Kidney capillary endothelial cell (primary cell): ENCODE measurements at places on chromosomes 2 and 18.

- no peak for DNase-seq
These were observed 162.0 kb downstream of the CAPN13 start for GRCh38 chr2:30645081-30645744.

DNA sequence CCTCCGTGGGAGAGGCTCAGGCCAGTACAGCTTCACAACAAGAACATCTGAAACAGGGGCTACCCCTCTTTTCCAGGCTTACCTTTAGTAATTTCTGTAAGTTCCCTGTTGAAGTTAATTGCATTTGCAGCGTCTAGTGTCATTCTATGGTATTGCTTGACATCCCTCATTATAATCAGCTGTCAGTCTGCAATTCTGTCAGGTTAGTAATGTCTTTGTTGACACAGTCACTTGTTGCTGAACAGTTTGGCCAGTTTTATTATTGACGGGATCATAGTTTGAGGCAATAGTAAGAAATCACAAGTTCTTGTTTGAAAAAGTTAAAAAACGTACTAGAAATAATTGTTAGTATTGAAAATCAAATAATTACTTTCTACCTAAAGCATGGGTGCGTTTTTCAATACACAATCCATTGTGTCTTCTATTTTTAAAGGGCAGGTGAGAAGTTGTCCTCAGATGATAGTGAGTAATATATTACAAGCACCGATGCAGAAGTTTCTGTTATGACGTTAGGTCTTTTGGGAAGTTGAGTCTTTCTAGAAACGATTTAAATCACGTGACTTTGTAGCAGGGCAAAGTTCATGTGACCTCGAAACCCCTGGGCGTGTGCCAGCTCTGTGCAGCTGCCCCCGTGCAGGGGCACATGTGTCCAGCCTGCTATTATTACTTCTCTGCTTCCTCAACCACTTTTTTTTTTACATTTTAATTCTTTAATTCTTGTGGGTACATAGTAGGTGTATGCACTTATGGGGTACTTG lies 49.5 kb upstream of the MBP start:
- DNase-seq = no peak

- DNase-seq = no peak
These were observed 17.2 kb downstream of the SNORC start for GRCh38 chr2:232887171-232887850.

- DNase-seq = no peak
These were observed 63.9 kb downstream of the NYAP2 start for GRCh38 chr2:225463449-225463848.

DNA sequence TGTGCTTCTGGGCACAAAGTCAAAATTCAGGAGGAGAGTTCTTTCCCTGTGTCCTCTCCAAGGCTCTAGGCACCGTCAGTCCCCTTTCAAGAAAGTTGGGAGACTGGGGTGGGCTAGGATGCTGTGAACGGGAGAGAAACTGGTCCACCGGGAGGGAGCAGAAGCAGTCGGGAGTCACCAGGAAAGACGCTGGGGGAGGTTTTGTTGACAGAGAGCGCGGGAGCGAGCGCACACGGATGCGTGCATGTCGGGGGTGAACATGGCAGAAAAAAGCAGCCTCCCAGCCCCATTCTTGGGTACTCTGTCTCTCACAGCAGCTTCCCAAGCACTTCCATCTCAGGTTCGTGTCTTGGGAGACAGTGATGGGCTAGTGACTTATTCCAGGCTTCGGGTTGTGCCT lies 97.1 kb upstream of the PXDN start:
- DNase-seq = no peak

GRCh38 chr2:236674646-236675045 lies 105.0 kb downstream of the ACKR3 start:
- no peak for DNase-seq

DNA sequence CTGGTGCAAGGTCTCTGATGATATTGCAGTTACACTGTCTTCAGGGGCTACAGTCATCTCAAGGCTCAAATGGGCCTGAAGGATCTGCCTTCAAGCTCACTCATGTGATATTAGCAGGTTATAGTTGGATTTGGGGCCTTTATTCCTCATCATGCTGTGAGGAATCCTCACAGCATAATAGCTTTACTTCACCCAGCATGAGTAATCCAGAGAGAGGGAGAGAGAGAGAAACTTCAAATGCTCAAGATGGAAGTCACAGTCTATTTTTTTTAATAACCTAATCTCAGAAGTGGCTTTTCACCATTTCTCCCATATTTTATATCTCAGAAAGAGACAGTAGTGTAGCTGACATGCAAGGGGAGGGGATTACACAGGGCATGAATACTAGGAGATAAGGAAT lies 658.7 kb downstream of the EPHA4 start:
- no peak for DNase-seq

- DNase-seq = no peak
These were observed 1.9 kb downstream of the WDR12 start for GRCh38 chr2:202909394-202910192.

DNA sequence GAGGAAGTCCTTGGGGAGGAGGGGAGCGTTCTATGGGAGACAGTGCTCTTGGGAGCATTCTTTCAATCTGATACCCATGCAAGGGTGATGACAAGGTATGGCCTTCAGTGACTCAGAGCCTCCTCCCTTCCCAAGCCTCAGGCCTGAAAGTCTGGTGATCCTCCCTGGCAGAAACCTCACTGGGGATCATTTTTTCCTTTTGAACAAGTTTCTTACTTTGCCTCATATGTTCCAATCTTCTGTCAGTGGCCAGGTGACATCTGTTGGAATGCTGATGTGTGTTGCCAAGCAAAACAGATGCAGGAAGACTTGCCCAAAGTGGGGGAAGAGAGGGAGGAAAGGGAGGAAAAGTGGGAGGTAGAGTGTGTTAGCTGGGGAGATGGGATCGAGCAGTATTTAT lies 224.8 kb downstream of the NEDD4L start:
- DNase-seq = no peak

DNA sequence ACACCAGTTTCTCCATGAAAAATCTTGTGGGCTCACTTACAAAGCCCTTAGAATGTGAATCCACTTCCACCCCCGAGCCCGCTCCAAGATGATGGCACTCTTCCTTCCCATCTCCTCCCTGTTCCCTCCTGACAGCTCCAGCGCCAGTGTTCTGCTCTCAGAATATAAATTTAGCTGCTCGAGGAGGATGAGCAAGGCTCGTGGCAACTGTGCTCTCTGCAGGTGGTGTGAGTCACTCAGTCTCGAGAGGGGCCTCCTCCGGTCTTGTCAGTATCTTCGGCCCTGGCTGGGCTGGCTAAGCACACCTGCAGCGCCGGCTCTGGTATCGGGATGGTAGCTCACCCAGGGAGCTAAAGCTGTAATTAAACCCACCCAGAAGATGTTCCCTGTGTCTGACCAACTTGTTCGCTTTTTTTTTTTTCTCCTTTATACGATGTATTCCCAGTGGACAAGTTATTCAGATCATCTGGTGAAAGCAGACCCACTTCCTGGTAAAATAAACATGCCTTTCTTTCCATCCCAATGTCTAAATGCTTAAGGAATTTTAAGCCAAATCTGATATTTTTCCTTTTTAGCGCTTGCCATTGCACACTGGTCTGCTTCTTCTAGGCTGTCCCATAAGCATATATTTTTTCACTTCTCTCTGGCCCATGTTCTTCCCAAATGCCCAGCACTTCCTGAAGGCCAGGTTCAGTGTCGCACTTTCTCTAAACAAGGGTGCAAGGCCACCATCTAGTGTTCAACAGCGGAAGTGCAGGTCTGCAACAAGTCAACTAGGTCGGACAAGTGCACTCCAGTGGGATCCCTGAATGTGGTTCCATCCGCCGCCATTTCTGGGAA lies 31.4 kb upstream of the YPEL5 start:
- peak; percentile 75 for DNase-seq

- no peak for DNase-seq
These were observed 267.6 kb downstream of the TFCP2L1 start for GRCh38 chr2:121017396-121017795.

DNA sequence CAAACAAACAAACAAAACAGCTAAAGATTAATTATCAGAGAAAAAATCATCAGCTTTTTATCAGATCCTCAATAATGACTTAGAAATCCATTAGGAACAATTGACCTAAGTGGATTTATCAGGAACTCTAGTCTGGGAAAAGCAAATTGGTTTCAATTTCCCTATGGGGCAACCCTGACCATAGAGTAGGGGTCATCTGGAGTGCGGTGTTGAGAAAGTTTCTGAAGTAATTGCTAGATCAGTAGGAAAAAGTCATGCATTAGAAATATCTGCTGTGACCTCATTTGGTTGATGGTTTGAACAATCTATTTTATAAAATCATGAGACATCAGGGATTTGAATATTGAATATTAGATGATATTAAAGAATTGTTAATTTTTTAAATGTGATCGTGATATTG lies 507.9 kb downstream of the TXNL1 start:
- no peak for DNase-seq

GRCh38 chr2:177242121-177242987 lies 22.2 kb downstream of the NFE2L2 start:
- DNase-seq = peak; percentile 84

DNA sequence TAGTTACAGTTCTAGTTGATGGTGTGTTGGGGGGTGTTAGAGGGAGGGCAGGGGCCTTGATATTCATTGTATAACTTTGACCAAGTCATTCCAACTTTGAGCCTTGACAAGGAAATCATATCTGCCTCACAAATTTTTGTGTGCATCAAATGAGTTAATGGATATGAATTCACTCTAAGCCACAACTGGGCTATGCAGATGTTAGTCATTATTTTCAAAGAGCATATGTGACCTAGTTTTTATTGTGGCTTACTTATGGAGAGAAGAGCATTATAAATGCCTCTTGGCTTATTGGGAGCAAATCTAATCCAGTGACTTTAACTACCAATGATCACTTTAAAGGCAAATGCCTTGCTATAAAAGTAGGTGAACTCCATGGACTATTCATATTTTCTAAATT lies 250.2 kb downstream of the LPIN1 start:
- no peak for DNase-seq

- DNase-seq = no peak
These were observed 60.0 kb downstream of the RNF144A start for GRCh38 chr2:6977113-6977741.

DNA sequence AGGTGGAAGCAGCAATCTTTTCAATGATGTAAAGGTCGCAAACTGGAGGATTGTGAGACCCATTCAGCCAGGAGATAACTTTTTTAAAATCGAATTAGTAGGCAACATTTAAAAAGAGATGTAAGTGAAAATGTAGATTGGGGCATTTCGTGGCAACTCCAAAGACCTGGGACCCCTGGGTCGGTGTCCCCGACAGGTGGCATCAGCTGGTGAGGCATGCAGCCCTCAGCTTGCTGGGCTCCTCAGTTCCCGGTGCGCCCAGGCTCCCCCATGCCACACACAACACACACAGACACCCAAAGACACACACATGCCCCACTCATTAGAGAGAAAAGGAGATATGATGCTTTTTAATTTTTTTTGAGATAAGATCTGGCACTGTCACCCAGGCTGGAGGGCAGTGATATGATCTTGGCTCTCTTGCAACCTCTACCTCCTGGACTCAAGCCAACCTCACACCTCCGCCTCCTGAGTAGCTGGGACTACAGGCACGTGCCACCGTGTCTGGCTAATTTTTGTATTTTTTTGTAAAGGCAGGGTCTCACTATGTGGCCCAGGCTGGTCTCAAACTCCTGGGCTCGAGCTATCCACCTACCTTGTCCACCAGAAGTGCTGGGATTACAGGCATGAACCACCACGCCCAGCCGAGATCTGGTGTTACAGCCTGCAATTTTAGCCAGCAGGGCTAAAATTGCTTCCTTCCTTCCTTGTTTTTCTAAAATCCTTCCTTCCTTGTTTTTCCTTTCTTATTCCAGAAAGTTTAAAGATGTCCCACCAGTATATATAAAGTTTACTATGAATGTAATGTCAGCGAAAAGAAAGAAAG lies 122.6 kb upstream of the EPAS1 start:
- no peak for DNase-seq

DNA sequence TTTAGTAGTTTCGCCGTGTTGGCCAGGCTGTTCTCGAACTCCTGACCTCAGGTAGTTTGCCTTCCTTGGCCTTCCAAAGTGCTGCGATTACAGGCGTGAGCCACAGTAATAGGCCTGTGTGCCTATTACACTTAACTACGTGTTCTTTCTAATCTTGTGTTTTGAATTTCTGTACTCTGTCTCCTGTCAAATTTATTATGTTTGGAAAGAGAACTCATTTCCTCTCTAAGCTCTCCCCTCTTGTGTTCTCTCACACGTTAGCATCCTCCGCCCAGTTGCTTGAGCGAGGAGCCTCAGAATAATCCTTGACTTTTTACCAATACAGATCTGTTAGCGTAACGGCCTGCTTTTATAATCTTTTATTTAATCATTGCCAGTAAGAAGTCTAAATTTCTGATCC lies 3.7 kb downstream of the ATG16L1 start:
- DNase-seq = no peak

GRCh38 chr2:227536445-227536844 lies 62.2 kb upstream of the SCYGR2 start:
- DNase-seq = no peak

DNA sequence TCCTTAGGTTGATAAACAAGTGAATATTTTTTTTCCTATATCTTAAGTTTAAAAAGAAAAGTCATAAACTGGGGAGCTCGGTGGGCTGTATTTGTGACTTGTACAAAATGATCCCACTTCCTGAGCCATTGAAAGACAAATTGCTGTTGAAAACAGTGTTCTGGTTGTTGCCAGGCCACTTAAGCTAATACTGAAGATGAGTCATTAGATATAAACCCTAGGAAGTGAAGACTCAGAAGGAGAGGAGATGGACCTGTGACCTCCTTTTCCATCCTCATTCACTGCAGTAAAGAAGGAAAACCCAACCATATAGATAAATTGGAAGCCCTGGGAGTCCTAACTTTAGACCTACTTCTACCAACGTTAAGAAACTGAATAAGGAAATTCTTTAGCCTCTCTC lies 46.2 kb upstream of the SERPINE2 start:
- peak; percentile 19 for DNase-seq

DNA sequence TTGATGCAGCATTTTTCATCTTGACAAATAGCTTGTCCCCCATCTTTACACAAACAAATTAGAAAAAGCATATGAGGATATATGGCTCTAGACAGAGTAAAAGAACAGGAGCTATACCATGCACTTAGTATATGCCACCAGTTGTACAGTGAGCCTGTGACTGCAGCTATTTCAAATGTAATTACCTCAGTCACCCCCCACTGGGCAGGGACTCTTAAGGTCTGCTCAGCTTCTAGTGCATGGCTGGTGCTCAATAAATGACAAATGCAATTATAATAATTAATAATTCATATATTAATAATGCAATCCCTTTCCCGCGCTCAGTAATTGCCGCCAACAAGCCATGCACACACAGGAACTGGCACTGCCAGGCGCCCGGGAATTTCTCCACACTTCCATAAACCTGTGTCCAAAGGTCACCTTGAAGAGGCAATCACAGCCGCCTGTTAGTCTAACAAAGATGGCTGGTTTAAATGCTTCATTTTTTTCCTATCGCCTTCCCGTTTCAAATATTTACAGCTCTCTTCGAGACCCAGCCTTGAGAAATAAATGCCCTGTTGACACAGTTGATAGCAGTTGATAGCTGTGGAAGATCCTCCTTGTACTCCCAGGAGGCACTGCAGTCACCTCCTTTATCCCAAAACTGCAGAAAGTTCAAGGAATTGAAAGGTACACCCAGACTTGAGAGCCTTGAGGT lies 156.6 kb downstream of the INO80D start:
- no peak for DNase-seq
